ENCODE measurements at places on chromosomes 1 and 21. TPM values are rescaled to one million over a fixed set of nuclear protein-coding genes. Genes with fewer than 3 reads are reported as not detected.

GRCh38 chr1:27570784-27571183 lies 33.2 kb downstream of the AHDC1 start:
- no peak for DNase-seq

The ANKRD34A gene
- total RNA-seq: 0.76 TPM

The CRB1 gene
- total RNA-seq: 0.16 TPM

- DNase-seq: no peak
These were observed 40.1 kb upstream of the TMPRSS15 start for GRCh38 chr21:18443701-18444100.

GRCh38 chr1:56688522-56689026 lies 43.5 kb downstream of the PRKAA2 start:
- DNase-seq: peak; percentile 26

- DNase-seq: no peak
These were observed 16.7 kb upstream of the WASF2 start for GRCh38 chr1:27506703-27507102.

DNA sequence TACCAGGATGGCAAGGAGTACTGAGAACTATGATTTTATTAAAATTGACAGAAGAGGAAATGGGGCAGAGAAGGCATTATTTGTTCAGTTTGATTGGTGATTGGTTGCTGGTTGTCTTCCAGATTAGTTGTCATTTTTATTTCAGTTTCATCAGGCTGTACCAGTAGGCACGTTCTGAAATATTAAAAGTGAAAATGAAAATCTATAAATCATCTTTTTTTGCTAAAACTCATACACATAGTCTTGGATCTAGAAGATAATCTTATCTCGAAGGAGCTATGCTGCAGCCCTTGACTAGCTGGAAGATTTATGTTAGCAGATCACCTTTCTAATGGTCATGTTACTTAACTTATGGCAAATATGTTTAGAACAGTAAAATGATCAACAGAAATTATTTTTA lies 29.0 kb downstream of the NEK7 start:
- DNase-seq: no peak

The AMIGO1 gene
- 8.5 TPM for total RNA-seq

- DNase-seq: no peak
These were observed 28.8 kb downstream of the SLC5A9 start for GRCh38 chr1:48251323-48251722.

- DNase-seq: no peak
These were observed 122.6 kb downstream of the PIGK start for GRCh38 chr1:77096496-77097255.

Data from kidney (tissue), 22 donors.